ENCODE measurements at places on chromosomes 5 and 9. TPM values are rescaled to one million over a fixed set of nuclear protein-coding genes. Genes with fewer than 3 reads are reported as not detected.
A peak's percentile ranks its signal among the peaks of the same experiment; 100 is the strongest.

The PDCD1LG2 gene
- 1.8 TPM for total RNA-seq

The TTC23L gene
- 5.4 TPM for total RNA-seq

GRCh38 chr5:95808686-95809413 is 13.7 kb downstream of the GLRX start:
- H3K4me3 ChIP-seq, result no peak overlapping the region
- DNase-seq, result peak; percentile 64
- no peaks in the 10 kb centered on the region for H3K36me3 ChIP-seq

DNA sequence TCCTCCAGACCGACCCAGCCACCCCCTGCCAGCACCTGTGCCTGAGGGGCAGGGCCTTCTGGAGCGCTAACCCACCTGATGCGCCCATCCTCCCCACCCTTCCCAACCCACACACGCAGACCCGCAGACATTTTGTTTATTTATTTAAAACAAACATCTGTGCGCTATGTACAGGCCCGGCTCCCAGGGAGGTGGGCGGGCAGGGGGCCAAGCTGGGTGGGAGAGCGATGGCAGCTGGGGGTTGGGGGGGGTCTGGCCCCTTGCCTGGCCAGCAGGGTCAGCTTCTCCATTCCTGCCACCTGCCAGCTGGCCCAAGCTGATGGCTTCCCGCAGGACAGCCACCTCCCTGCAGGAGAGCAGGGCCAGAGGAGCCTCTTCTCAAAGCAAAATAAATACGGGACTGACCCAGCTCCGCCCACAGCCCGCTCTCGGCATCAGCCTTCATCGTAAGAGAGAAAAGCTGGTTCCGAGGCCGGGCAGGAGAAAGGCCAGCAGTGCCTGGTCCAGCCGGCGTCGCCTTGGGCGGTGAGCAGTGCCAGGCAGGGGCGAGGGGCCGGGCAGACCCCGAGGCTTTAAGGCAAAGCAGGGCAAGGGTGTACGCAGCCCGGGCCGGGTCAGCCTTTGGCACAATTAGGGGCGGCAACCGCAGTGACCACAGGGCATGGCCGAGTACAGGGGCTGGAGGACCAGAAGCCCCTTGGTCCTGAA is 10.9 kb upstream of the CLIC3 start:
- peak overlapping the region; percentile 71 for H3K27ac ChIP-seq
- no peak for DNase-seq
- H3K36me3 ChIP-seq, result peaks cover 13% of the 10 kb centered on the region
- H3K4me1 ChIP-seq, result no peaks in the 10 kb centered on the region

DNA sequence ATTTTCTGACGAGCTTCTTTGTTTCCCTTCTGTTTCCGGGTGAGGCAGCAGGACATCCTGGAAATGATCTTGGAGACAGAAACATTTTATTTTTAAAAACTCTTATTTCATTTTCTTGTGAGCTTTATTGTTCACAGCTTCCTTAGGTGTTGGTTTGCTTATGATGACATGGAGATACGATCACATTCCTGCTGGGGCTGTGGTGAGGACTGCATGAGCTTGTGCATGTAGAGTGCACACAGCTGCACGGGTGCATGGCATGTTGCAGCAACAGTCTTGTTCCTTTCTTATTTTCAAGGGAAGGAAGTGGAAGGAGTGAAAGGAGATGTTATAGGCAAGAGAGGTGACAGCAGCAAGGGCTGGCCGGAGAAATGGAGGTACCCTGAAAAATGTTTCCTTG is 1.2 kb downstream of the BTNL8 start:
- no peaks in the 10 kb centered on the region for H3K27me3 ChIP-seq
- no peak for DNase-seq
- peak overlapping the region; percentile 5 for H3K4me3 ChIP-seq
- H3K4me1 ChIP-seq, result no peaks in the 10 kb centered on the region

- no peak for DNase-seq
- no peaks in the 10 kb centered on the region for H3K36me3 ChIP-seq
- H3K4me1 ChIP-seq, result no peaks in the 10 kb centered on the region
Measured at GRCh38 chr5:24555229-24555628, 89.5 kb downstream of the CDH10 start.
